ENCODE measurements at places on chromosomes 16 and 17.

GRCh38 chr16:83768986-83769385 lies 38.8 kb upstream of the HSBP1 start:
- H3K27ac ChIP-seq = peak overlapping the region; percentile 23
- no peaks in the 10 kb centered on the region for H3K36me3 ChIP-seq
- no peak overlapping the region for H3K4me3 ChIP-seq
- H3K27me3 ChIP-seq = peaks cover 11% of the 10 kb centered on the region
- no peak for DNase-seq

DNA sequence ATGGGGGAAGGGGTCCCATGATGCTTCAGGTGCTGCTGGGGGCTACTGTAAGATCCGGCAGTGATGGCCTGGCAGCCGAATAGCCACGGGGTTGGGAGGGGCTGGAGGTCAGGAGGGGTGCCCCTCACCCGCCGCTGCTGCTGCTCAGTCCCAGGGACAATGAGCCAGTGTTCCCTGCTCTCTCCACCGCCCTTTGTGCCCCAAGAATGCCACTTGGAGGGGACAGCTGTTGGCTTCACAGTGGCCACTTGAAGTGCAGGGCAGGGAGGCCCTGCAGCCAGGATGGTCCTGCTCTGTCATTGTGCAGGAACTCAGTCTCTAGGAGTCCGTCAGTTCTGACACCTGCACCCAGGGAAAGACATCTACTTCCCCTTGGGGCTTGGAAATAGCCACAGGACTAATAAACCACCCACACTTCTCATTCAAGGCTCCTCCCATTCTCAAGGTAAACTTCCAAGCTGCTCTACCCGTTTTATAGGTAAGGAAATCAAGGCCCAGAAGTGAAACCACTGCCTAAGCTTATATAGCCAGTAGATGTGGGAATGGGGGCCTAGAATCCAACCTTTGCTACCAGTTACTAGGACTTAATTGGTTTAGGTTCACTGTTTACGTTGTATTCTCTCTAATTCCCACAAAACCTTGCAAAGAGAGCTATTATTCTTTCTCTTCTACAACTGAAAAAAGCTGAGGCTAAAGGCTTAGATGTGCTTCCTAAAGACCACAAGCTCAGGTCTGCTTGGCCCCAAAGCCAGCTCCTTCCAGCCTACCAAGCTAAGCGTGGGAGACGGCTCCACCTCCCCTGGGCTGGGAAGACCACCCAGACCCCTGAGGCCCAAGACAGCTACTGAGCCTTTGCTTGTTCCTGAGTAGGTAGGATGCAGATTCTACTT lies 6.2 kb upstream of the CPSF4L start:
- H3K27ac ChIP-seq = no peak overlapping the region
- H3K27me3 ChIP-seq = no peaks in the 10 kb centered on the region
- no peak overlapping the region for H3K4me3 ChIP-seq

DNA sequence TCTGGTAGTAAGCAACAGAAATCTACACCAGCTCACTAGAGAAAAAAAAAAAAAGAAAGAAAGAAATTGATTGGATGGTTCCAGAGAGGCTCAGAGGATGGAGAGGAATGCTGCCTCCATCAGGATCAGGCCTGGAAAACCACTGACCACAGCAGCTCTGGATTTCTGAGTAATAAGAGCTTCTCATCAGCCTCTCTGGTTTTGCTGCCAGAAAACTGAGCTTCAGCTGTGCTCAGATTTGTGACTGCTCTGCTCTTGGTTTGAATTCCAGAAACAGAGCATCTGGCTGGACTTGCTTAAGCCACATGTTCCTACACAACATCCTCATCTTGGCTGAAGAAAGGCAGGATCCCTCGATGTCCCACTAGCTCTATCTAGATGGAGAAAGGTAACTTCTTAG lies 25.9 kb downstream of the IRX6 start:
- no peak for DNase-seq
- no peaks in the 10 kb centered on the region for H3K4me1 ChIP-seq
- H3K36me3 ChIP-seq = no peaks in the 10 kb centered on the region
- H3K27me3 ChIP-seq = peaks cover 18% of the 10 kb centered on the region
- H3K4me3 ChIP-seq = no peak overlapping the region

DNA sequence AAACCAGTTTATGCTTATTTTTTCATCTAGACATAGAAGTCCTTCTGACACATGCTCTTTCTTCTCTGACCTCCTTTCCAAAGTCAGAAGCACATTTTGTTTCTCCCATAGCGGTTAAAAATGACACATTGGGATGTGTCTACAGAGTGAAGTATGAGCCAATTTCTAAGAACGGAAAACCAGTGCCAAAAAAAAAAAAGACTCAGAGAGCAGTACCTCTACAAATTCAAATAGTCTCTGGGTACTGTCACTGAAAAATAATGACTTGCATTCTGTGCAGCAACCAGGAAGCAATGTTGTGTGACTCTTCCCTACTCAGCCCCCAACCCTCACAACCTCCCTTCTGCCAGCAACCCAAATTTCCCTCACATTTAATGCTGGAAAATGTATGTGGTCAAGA lies 145.5 kb upstream of the PMFBP1 start:
- no peak overlapping the region for H3K27ac ChIP-seq
- no peaks in the 10 kb centered on the region for H3K27me3 ChIP-seq
- H3K36me3 ChIP-seq = peaks cover 2% of the 10 kb centered on the region
- no peak for DNase-seq
- H3K4me1 ChIP-seq = no peaks in the 10 kb centered on the region

GRCh38 chr16:84531671-84532111 lies 27.2 kb upstream of the MEAK7 start:
- DNase-seq = no peak
- no peaks in the 10 kb centered on the region for H3K27me3 ChIP-seq
- H3K4me1 ChIP-seq = peaks cover 20% of the 10 kb centered on the region

- H3K36me3 ChIP-seq = no peaks in the 10 kb centered on the region
- H3K27me3 ChIP-seq = peaks cover 14% of the 10 kb centered on the region
- H3K4me3 ChIP-seq = no peak overlapping the region
- no peak for DNase-seq
- H3K4me1 ChIP-seq = peaks cover 5% of the 10 kb centered on the region
Measured at GRCh38 chr16:19188406-19188805, 20.4 kb downstream of the SYT17 start.

DNA sequence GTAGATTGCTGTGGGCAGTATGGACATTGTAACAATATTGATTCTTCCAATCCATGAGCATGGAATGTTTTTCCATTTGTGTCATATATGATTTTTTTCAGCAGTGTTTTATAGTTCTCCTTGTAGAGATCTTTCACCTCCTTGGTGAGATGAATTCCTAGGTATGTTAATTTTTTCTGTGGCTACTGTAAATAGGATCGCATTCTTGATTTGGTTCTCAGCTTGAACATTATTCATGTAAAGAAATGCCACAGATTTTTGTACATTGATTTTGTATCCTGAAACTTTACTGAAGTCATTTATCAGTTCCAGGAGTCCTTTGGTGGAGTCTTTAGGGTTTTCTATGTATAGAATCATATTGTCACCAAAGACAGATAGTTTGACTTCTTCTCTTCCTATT lies 19.7 kb upstream of the CDR2 start:
- DNase-seq = no peak
- H3K4me1 ChIP-seq = no peaks in the 10 kb centered on the region
- H3K36me3 ChIP-seq = no peaks in the 10 kb centered on the region
- no peak overlapping the region for H3K27ac ChIP-seq
- no peak overlapping the region for H3K4me3 ChIP-seq

DNA sequence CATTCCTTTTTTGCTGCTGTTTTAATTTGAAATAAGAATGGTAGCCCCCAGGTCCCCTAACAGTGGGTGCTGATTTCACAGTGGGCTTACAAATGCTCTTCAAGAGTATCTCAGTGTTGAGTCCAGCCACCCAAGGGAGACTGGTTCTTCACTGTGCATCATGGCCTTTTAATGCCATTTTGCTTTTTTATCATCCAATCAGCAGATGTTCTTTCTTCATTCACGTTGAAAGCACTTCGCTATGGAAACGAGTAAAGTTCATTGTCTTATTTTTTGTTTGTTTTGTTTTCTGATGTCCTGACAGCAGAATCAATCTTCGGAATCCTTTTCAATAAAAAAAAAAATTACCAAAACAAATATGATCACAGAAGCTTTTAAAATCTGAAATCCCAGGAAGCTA lies 429.0 kb downstream of the MAF start:
- H3K27me3 ChIP-seq = peaks cover 7% of the 10 kb centered on the region
- H3K4me3 ChIP-seq = no peak overlapping the region
- DNase-seq = no peak
- peaks cover 15% of the 10 kb centered on the region for H3K4me1 ChIP-seq
- H3K27ac ChIP-seq = no peak overlapping the region

DNA sequence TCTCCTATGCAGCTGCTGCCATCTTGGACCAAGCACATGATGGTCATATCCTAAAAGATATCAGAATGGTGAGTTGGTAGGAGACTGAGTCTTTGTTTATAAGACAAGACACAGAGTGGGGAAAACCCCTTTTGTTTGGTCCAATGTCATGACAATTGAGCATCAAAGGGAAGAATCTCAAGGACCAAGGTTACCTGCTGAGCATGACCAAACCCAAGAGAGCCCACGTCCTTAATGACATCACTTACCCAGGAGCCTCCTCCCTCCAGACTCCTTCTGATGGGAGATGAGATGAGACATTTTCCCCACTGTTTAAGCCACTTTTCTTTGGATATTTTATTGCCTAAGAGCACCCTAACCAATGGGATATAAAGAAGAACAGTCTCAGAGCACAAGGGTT lies 478.1 kb downstream of the NPIPA7 start:
- no peak overlapping the region for H3K4me3 ChIP-seq
- H3K36me3 ChIP-seq = no peaks in the 10 kb centered on the region
- no peaks in the 10 kb centered on the region for H3K4me1 ChIP-seq
- H3K27me3 ChIP-seq = peaks cover 10% of the 10 kb centered on the region
- no peak overlapping the region for H3K27ac ChIP-seq

Measured in activated T-cell treated with anti-CD3 and anti-CD28 coated beads, Interleukin-2, amount 50 U/mL, for 72 hours (primary cell).